ENCODE measurements at places on chromosomes 7 and 10.

GRCh38 chr7:128807191-128807590, 15.4 kb downstream of the CCDC136 start:
- no peak for DNase-seq

DNA sequence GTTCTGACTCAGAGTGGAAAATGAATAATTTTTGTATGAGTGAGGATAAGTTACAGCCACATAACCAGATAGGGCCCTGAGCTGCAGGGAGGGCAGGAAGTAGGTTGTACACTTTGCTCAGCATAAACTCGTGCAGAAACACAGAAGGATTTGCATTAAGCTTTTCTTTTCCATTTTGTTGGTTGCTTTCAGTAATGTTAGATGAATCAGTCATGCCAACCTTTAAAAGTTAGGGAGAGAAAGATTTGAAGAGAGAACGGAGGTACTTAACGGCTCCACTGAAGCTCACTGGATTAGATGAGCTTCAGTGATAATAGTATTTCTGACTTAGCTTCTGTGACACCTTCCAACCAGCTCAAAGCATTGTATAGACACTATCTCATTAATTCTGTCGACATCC, 348.1 kb downstream of the GATA3 start:
- no peak for DNase-seq

- no peak for DNase-seq
These were observed 170.6 kb downstream of the FZD1 start for GRCh38 chr7:91434836-91435235.

GRCh38 chr10:48412081-48412480, 105.6 kb downstream of the MAPK8 start:
- no peak for DNase-seq

GRCh38 chr7:23385140-23385539, 85.2 kb downstream of the IGF2BP3 start:
- no peak for DNase-seq

GRCh38 chr10:2839081-2839725, 228.1 kb upstream of the PFKP start:
- DNase-seq = peak; percentile 3

DNA sequence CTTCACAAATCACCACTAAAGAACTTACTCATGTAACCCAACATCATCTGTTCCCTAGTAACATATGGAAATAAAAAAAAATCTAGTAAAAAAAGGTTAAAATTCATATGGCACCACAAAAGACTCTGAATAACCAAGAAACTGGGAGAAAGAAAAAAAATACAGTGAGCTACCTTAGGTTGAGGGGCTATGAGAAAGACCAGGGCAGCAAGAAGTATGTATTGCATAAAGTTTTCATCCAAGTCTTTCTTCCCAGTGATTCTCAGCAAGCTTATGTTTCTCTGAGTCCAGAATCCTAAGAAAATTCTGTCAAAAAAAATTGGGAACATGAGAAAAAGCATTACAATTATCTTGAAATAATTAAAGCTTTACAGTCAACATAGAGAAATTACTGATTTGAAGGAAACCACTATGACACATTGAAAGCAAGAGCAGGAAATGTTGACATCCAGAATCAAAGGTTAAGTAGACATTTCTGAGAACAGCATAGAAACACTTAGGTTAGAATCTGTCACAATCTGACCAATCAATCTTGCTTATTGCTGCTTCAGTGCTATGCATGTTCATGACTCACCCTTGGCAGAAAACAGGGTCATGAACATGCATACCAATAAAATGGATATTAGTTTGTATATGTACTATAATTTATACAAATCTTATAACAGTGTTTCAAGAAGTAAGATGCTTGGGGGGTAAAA, 494.0 kb upstream of the POT1 start:
- DNase-seq = no peak

DNA sequence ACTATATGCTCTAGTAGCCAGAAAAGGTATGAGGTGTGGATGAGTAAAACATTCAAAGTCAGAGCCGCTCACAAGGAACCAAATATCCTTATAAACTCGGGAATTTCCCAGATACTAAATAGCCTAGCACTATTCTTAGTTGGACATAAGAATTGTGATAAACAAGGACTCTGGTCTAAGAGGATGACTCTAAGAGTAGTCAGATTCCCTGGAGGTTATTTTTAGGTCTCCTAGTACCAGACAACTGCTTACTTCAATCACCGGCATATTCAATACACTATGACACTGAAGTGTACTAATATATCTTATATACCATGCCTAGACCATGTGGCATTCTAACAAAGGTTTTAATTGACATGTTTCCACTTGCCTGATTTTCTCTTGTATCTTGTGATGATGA, 56.5 kb downstream of the LMBR1 start:
- DNase-seq = no peak

DNA sequence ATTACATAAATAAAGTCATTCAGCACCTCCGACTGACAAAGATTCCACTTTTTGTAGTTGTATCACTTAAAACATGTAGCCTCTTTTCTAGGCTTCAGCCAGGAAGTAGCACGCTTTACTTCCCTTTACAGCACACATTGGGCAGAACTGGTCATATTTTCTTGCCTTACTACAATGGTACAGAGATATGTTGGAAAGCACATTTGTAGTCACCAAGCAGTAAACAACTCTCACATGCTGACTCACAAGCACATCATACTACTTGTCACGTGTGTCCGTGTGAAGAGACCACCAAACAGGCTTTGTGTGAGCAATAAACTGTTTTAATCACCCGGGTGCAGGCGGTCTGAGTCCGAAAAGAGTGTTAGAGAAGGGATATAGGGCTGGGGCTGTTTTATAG, 1071.8 kb downstream of the DNAJB9 start:
- DNase-seq = no peak

DNA sequence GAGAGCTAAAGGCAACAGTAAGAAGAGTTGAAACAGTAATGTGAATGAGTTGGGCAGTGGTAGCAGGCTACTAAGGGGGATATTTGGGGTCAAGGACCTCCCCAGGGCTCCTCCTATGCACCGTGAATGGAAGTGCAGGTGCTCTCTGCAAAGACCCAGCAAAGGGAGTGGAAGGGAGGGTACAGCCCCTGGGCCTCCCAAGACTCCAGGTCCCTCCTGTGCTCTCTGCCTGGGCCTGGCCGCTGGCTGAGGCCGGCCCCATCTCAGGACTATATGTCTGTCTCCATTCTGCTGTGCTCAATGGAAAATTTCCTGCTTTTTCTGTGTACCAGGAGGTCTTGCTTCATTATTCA, 372.1 kb upstream of the MKI67 start:
- no peak for DNase-seq

All from hematopoietic multipotent progenitor cell treated with erythropoietin and hydrocortisone succinate and interleukin-3 and kit ligand, for 15 days (in vitro differentiated cells).